ENCODE measurements at places on chromosomes 3 and 15.

DNA sequence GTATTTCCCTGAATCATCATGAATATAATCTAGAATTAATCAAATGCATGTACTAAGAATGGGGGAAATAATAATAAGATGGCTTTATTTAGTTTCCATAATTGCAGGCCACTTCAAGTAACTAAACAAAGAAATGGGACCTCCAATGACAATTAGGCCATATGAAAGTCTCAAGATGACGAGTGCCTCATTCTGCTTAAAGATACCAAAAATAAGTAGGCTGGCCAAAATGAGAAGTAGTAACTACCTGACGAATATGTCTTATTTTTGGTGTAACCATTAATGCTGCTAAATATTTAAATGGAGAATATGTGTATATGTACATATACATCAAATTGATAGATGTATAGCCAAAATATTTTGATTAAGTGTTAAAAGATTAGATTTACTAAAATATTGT, 932.6 kb downstream of the EPHA3 start:
- DNase-seq = no peak

GRCh38 chr15:44479343-44479742, 51.9 kb downstream of the CTDSPL2 start:
- DNase-seq = no peak

DNA sequence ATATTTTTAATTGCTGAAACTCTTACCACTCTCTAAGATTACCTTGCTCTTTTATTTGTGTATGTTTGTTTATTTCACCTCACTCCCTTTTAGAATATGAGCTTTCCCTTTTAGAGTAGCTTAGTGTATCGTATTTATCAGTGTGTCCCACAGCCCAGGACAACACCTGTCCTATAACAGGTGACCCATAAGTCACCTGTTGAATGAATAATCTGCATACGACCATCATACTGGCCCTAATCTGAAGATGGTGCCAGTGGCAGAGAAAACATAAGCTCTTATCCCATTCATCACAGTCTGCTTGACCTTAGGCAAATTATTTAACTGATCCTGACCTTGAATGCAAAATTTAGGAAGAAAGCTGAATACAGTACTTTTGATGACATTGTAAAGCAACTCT, 254.6 kb upstream of the NR2F2 start:
- no peak for DNase-seq

GRCh38 chr15:70327856-70328678, 230.3 kb upstream of the TLE3 start:
- no peak for DNase-seq

- DNase-seq = no peak
These were observed 665.3 kb downstream of the FHIT start for GRCh38 chr3:60585918-60586317.

Data from GM12892 (cell line).